ENCODE measurements at places on chromosomes 11 and 22. TPM values are rescaled to one million over a fixed set of nuclear protein-coding genes. Genes with fewer than 3 reads are reported as not detected.

The OTOG gene
- 0.05 TPM for polyA plus RNA-seq

The SMIM35 gene
- polyA plus RNA-seq = 0.09 TPM

DNA sequence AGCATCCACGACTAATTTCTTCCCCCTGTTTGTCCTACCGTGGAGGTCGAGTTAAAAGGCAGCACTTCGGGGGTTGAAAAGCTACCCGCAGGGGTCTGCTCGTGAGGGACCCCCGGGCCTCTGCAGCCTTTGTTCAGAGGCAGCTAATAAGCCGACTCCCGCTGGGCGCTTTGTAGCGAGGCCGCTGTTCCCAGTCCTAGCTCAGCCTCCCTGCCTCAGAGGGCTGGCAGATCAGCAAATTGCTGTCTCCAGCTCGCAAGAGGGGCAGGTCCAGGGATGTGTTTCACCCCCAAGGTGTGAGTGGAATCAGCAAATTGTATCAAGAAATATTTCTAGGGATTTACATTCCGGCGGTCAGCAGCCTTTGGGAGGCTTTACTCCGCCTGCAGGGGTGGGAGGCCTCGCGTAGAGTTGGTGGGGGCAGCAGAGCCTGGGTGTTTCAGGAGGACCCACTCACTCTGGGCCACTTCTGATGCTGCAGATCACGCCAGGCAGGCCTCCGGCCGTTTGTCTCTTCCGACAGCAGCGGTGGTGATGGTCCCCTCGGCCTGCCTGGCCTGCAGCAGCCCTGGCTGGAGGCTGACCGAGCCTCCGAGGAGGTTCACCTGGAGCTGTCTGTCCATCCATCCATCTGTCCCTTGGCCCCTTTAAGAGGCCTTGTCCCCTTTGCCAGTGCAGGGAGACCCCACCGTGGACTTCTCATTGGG, 21.6 kb upstream of the KCNQ1OT1 start:
- DNase-seq = no peak

DNA sequence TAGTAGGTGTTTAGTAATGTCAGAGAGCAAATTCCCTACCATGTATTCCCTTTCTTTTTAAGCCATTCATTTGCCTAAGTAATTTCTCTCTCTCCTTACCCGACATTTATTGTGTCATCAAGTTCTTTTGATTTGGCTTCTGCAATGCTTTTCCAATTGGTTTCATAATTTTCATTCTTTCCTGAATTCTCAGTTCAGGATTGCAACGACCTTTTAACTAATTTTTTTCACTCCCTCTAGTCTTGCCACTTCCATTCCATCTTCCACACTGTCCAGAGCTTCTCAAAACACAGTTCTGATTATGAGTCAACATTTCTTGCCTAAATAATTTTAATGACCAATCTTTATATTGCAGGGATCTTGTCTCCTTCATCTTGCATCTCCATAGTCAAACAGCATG, 41.2 kb upstream of the RAB30 start:
- DNase-seq = no peak

DNA sequence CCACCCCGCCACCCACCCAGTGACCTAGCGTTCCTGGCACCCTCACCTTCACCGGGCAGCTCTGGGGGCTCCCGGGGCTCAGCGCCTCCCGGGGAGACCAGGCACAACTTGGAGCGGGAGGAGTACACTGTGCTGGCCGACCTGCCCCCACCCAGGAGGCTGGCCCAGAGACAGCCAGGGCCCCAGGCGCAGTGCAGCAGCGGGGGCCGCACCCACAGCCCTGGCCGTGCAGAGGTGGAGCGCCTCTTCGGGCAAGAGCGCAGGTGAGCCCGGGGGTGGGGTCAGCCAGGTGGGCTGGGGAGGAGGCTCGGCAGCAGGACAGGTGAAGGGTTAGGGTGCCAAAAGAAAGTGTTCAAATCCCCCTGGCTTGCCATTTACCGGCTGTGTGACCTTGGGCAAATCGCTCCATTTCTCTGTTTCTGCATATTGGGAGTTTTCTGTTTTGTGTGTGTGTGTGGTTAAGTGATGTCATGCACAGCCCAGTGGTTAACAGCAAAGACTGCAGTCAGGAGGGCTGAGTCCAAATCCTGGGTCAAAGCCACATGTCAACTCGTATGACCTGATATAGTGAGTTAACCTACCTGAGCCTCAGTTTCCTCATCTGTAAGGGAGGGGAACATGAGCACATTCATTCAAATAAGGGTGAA, 29.5 kb downstream of the TRIOBP start:
- no peak for DNase-seq

DNA sequence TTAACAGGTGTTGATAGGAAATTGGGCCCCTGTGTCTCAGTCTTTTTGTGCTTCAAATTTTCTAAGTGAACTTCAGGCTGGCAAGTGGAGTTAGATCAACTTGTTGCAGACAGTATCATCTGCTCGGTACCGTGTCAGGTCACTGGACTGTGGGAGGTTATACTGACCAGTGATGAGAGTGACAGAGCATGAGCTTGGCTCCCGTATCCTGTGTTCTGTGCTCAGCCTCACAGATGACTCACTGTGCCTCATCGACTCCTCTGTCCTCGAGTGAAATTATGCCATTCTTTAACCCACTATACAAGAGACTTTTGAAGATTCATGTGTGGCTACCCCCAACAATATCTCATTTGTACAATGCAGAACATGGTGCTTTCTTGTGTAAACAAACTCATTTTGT, 7.9 kb downstream of the GRAP2 start:
- no peak for DNase-seq

DNA sequence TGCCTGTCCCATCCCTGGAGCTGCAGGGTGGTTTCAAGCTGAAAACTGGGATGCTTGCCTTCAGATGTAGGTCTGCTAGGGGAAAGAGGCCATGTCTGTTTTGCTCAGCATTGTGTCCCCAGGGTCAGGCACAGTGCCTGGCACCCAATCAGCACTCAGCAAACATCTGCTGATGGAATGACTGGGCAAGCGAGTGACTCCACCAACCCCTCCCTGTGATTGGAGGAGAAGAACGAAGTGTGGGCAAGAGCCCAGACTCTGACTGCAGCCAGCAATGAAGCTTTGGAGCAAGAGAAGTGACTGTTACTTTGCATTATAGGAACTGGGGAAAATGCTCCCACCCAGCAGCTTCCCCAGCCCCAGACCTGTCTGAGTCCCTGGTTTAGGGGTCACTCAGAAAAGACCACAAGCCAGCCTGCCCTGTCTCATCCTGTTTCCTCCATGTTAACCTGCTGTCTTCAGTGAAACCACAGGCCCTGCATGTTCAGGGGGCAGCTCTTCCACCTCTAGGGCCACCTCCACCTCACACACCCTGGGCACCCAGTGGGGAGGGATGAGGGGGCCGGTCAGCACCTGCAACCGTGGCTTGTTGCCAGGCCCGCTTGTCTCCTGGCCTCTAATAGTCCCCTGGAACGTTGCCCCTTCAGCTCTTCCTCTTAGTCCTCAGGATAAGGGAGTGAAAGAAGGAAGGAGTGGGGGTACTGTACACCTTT, 147.4 kb downstream of the TRIM29 start:
- no peak for DNase-seq

DNA sequence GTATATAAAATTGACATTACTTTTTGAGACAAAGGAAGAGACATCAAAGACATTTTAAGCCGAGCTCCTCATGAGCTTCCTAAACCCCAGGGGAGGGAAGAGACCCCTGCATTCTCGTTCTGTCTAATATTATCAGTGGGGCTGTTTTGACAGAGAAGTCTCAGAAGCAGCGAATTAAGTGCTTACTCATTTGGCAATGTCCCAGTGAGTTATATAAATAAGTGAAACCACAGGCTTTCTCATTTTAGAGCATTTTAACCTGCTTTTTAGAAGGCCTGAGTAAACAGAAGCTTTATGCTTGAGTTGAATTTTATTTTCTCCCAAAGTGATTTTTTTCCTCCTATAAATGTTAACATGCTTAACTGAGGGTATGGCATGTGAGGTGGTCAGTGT, 23.2 kb upstream of the C1QTNF4 start:
- no peak for DNase-seq
